CD4-positive, alpha-beta T cell treated with Interleukin-17A for 4 hours (primary cell): ENCODE measurements at places on chromosomes 11 and 22.

DNA sequence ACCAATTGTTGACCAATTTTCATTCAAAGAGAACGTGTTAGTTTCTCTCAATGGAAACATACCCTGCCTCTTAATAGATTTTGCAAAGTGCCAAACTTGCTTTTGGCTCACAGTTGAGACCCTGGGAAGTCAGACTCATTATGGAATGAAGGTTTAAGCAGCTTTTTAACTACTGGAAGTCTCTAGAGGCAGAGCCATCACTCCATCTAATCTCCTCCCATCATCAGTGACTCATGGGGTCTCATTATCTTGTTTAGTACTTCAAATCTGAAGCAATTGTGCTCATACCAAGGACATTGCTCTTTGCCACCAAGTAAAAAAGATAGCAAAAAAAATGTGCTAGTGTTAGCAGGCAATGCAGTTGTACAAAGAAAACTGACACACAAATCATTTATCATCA, 537.1 kb upstream of the LRRC4C start:
- DNase-seq, result no peak

DNA sequence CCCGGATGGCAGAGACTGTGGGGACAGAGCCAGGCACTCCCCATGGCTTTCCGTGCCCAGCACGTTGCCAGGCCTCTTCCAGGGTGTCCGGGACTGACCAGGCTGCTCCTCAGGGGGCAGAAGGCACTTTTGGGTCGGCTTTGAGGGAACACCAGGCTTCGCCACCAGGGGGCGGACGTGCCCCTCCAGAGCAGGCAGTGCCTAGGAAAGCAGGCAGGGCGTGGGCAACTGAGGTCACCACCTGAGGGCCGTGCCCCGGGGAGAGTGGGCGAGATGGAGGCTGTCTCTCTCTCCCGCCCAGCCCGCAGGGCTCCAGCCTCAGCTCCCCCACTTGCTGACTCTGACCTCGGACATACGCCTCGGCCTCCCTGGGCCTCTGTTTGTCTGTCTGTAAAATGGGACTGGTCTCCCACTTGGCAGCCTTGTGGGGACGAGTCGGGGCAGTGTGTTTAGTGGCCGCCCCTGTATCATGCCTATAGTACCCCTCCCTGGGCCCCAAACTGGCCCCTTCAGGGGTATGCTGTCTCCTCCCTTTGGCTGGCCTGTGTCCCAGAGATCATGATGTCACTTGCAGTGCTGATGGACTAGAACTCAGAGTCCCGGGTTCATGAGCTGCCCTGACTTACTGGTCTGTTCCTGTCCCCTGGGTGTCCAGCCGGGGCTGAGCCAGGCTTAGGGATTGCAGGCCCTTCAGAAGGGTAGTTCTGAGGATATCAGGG, 4.4 kb upstream of the PRR5 start:
- peak; percentile 92 for DNase-seq

GRCh38 chr22:40216041-40216756, 38.5 kb downstream of the TNRC6B start:
- peak; percentile 41 for DNase-seq

DNA sequence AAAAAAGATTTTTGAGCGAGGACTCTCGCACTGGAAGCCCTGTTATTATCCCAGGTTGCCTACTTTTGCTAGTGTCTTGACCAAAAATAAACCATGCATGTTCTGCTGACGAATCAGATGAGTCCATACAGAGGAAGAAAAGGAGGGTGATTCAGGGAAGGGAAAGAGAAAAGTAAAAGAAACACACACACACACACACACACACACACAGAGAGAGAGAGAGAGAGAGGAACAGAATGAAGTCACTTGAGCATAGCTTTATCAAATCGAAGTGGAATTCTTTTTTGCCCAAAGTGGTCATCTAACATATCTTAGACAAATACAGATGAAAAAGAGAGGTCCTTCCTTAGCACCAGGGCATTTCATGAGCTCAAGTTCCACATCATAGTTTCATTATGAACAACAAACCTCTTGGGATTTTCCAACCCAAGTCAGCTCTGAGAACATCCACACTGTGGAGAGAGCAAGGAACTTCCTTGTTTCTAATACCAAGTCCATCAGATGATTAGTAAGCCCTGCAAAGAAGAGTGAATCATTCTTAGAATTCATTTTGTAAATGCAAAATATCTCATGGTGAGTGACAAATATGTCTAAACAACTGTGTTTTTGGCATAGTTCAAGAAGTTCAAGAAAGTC, 7.7 kb upstream of the MMP12 start:
- DNase-seq, result no peak

- DNase-seq, result no peak
These were observed 183.4 kb upstream of the MTMR2 start for GRCh38 chr11:96107143-96107824.

DNA sequence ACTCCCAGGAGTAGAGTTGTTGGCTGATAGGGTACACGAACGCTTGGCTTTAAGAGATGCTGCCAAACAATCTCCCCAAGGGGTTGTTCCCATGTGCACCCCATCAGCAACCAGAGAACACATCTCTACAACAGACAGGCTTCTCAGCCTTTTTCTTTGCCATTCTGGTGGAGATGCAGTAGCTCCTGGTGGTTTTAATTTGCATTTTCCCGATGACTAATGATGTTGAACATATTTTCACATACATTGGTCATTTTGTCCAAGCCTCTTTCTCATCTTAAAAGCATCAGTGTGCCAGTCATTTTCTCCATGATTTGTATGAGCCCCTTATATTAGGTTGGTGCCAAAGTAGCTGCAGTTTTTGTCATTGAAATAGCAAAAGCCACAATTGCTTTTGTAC, 21.8 kb downstream of the DHCR7 start:
- no peak for DNase-seq

DNA sequence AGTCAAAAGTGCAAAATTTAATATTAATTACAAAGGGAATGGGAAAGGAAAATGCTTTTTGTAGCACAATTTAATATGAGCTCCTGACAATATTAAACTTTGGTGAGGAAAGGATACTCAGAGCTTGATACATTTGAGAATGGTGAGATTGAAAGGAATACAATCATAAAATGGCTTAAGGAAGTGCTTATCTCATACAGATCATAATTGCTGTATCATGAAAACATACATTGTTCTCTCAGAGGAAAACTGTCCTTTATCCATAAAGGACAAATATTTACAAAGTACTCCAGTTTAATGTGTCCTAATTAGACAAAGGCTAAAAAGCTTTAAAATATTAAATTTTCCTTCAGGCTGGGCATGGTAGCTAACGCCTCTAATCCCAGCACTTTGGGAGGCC, 260.4 kb downstream of the TMEM135 start:
- no peak for DNase-seq

GRCh38 chr11:28924004-28924403, 815.8 kb downstream of the METTL15 start:
- DNase-seq, result no peak

DNA sequence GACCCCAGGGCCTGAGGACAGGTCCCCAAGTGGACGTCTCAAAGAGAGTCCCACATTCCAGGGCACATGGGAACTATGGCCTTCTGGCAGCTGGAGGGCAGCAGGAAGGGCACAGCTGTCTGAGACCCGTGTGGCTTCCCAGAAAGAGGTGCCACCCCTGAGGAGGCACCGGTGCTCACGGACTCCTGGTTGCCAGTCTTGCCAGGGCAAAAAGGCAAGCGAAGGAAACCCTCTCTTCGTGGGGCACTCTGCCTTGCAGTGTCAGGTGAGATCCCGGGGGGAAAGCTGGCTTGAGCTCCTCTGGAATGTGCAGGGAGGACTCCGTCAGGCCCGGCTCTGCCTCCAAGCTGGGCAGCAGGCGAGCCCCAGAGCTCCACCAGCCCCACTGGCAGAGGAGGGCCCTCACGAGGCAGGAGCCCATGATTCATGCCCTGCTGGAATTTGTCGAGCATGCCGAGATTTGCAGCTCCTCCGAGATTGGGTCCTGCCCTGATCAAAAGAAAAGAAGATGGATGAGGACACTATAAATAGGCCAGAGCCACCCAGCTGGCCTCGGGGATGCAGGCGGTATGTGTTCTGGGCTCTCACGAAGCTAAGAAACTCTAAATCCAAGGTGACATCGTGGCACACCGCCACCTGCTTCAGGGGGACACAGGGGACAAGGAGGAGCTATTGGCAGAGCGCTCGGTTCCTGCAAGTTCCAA, 9.9 kb upstream of the CELSR1 start:
- no peak for DNase-seq

DNA sequence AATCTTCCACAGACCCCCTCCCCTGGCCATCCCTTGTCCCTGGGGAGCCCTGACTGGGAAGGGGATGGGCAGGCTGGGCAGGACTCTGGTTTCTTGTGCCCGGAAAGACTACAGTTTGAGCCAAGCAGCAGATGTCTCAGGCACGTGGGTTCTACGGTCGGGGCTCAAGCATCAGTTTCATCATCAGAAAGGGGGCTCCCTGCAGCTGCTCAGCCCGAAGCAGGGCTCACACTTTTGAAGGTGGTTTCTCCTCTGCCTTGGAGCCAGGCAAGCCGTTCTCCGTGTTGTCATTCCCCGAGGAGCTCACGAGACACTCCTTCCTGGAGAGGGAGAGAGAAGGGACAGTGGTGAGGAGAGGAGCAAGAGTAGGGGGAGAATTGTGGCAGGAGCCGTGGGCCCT, 15.8 kb downstream of the SCN4B start:
- no peak for DNase-seq

- DNase-seq, result no peak
These were observed 1.8 kb downstream of the SCN3B start for GRCh38 chr11:123652599-123652998.

DNA sequence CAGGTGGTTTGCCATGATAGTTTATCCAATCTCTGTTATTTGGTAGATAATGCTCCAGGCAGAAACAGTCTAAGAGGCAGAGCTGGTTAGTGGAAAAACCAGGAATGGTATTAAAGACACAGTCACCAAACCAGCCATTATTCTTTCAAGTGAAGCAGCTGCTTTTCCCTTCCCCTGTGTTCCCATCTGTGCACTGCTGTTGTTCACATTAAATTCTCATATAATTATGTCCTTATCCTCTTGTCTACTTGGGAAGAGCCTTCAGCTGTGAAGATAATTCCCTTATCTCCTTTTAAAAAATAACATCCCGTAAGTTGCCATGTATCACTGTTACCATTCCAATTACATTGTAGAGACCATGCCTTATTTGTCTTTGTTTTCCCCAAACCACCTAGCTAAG, 5.2 kb upstream of the TBCEL start:
- DNase-seq, result no peak

DNA sequence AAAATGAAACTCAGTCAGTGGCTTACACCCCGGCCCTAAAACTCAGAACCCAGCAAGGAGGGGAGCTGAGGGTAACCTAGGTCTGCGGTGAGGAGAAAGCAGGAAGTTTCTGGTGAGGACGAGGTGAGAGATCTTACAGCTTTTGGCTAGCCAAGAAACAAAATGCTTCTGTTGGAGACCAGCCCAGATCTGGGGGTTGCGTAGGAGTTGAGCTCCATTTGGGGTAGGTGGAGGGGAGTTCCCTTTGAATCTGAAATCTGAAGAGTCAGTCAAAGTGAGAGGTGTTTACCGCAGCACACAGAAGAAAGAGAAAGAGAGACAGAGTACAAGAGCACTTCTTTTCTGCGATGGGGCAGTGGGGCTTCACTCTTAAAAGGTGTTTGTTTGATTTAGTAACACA, 29.6 kb downstream of the EHF start:
- DNase-seq, result peak; percentile 60

DNA sequence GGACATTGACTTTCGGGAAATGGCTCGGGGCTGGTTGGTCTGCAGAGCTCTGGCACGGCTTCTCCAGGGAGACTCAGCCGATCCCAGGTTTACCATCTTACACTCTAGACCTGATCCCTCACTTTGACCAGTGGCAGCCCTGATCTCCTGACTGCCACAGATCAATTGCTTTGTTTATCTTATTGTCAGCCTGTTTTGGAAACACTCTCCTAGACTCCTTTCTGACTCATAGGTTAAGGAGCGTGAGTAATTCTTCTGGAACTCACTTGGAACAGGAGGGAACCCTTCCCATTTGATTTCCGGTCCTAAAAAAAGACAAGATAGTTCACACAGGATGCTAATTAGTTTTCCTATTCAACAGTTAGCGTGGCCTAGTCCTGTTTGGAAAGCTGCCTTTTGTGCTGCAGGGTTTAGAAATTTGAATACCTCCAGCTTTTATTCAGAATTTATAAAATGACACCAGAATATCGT, 16.0 kb upstream of the BMAL1 start:
- DNase-seq, result no peak

- DNase-seq, result no peak
These were observed 200.0 kb upstream of the NAV2 start for GRCh38 chr11:19512618-19513017.

GRCh38 chr11:86129740-86130540, 61.1 kb upstream of the PICALM start:
- no peak for DNase-seq

DNA sequence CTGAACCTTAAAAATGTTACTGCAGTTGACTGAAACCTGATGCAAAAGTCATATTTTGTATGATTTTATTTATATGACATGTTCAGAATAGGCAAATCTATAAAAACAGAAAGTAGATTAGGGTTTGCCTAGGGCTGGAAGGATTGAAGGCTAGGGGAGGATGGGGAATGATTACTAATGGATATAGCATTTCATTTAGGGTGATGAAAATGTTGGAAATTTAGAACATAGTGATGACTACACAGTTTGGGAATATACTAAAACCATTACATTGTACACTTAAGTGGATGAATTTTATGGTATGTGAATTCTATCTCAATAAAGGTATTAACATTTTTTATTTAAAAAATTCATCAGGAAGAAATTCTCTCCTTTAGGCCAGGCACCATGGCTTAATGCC, 22.9 kb upstream of the PAFAH1B2 start:
- no peak for DNase-seq

DNA sequence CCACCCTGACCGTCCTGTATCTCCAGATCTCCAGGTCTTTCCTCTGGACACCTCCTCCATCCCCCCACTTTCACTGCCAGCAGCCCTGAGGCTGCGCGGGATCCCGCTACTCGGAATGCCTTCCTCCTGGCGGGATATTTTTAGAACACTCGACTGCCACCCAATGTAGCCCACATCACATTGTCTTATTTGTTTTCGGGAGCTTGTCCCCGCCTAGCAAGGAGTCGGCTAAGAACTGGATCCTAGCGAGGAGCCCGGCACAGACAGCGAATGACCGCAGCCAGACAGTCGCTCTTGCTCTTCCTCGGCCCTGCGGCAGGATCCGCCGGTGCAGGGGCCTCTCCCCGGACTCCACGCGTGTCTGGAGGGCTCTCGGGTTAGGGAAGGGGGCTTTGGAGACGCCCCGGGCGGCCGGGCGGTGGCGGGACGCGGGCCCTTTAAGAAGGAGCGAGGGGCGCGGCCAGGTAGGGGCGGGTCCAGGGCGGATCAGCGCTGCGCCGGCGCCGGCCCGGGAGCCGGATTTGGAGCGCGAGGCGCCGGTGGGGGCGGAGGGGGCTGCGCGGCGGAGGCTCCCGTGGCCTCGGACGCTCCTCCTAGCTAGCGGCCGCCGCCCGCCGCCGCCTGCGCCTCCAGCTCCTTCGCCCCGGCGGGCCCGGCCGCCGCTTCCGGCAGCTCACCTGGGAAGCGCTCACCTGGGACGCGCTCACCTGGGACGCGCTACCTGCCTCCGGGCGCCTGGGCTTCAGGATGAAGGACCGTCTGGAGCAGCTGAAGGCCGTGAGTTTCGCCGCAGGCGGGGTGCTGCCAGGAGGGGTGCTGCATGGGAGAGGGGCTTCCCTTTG, at the start of gene STX3:
Gene STX3 (plus strand): TSS at position 518 of the 842 bp plus-strand sequence. CDS start 230 bp downstream, at position 748.
- DNase-seq, result peak; percentile 83

GRCh38 chr11:96361778-96362177, 18.8 kb upstream of the MAML2 start:
- DNase-seq, result no peak
